Smooth muscle cell of the pulmonary artery (primary cell): ENCODE measurements at places on chromosomes 6 and 20. TPM values are rescaled to one million over a fixed set of nuclear protein-coding genes. Genes with fewer than 3 reads are reported as not detected.

The LAMA4 gene
- 518 and 576 TPM in 2 replicates for total RNA-seq

The SIM1 gene
- total RNA-seq = under 0.01 TPM in 1 of 2 replicates, not detected in the other

The PCMTD2 gene
- total RNA-seq = 28.8 and 46.7 TPM in 2 replicates

The LATS1 gene
- total RNA-seq = 12.7 and 14.1 TPM in 2 replicates

The PPIL6 gene
- total RNA-seq = 3.3 and 5.0 TPM in 2 replicates

The JPH2 gene
- total RNA-seq = 2.2 and 5.6 TPM in 2 replicates

The COX4I2 gene
- total RNA-seq = 0.13 TPM in 1 of 2 replicates, not detected in the other

The GRIK2 gene
- 0.89 and 2.6 TPM in 2 replicates for total RNA-seq

The CCN6 gene
- total RNA-seq = 0.10 TPM in 1 of 2 replicates, not detected in the other

The BPIFB1 gene
- 0.07 TPM in 1 of 2 replicates, not detected in the other for total RNA-seq

The ZNF133 gene
- total RNA-seq = 21.7 and 23.0 TPM in 2 replicates

The KIAA0408 gene
- 0.50 and 0.78 TPM in 2 replicates for total RNA-seq

The GPR63 gene
- 0.20 and 0.52 TPM in 2 replicates for total RNA-seq

The FAM217A gene
- total RNA-seq = not detected in 2 replicates

The SPATA25 gene
- 0.65 and 2.0 TPM in 2 replicates for total RNA-seq

The SLA2 gene
- 0.03 TPM in 1 of 2 replicates, not detected in the other for total RNA-seq

The HLA-B gene
- total RNA-seq = 299 and 693 TPM in 2 replicates

The CBLN4 gene
- total RNA-seq = not detected in 2 replicates

The FNDC11 gene
- 0.46 and 0.50 TPM in 2 replicates for total RNA-seq

The SLC4A11 gene
- 0.20 and 1.2 TPM in 2 replicates for total RNA-seq

The SLC17A2 gene
- total RNA-seq = 0.07 TPM in 1 of 2 replicates, not detected in the other

The DCDC2 gene
- 0.03 TPM in 1 of 2 replicates, not detected in the other for total RNA-seq

The CAGE1 gene
- total RNA-seq = 0.07 TPM in 2 replicates

The HEY2 gene
- total RNA-seq = 0.63 and 0.78 TPM in 2 replicates

The RIMS4 gene
- total RNA-seq = 0.39 and 1.3 TPM in 2 replicates

The MUC21 gene
- total RNA-seq = not detected in 2 replicates

The PNPLA1 gene
- total RNA-seq = 0.03 and 0.07 TPM in 2 replicates

The SNX5 gene
- total RNA-seq = 59.6 and 67.6 TPM in 2 replicates

The SCRT2 gene
- total RNA-seq = not detected in 2 replicates

The CASS4 gene
- 0.23 and 0.26 TPM in 2 replicates for total RNA-seq

The LAMA5 gene
- 243 and 256 TPM in 2 replicates for total RNA-seq

The SCUBE3 gene
- total RNA-seq = 11.8 and 153 TPM in 2 replicates

The SIGLEC1 gene
- total RNA-seq = not detected in 2 replicates

The PRPF6 gene
- 55.1 and 63.7 TPM in 2 replicates for total RNA-seq

The COQ3 gene
- 2.5 and 3.3 TPM in 2 replicates for total RNA-seq

The CYP21A2 gene
- total RNA-seq = 0.20 and 0.26 TPM in 2 replicates

The ATP6V1G2 gene
- 1.5 and 4.3 TPM in 2 replicates for total RNA-seq

The NRN1 gene
- 0.39 and 16.3 TPM in 2 replicates for total RNA-seq

The STK38 gene
- total RNA-seq = 23.7 and 25.7 TPM in 2 replicates

The IGF2R gene
- 354 and 378 TPM in 2 replicates for total RNA-seq

The MROH8 gene
- total RNA-seq = 0.59 and 1.5 TPM in 2 replicates

The IL17A gene
- not detected in 2 replicates for total RNA-seq

The QKI gene
- total RNA-seq = 120 and 154 TPM in 2 replicates

The NPBWR2 gene
- not detected in 2 replicates for total RNA-seq

The TRIM40 gene
- not detected in 2 replicates for total RNA-seq

The RBM12 gene
- 39.8 and 40.2 TPM in 2 replicates for total RNA-seq

The CLPSL2 gene
- total RNA-seq = not detected in 2 replicates

The PHACTR3 gene
- total RNA-seq = not detected in 2 replicates

The PDYN gene
- total RNA-seq = not detected in 2 replicates

The FLRT3 gene
- total RNA-seq = 0.52 and 0.76 TPM in 2 replicates

The BPI gene
- 0.13 and 0.30 TPM in 2 replicates for total RNA-seq

The USP49 gene
- 2.8 and 3.5 TPM in 2 replicates for total RNA-seq

The MAP7 gene
- 0.76 and 1.3 TPM in 2 replicates for total RNA-seq

The GGTLC1 gene
- not detected in 2 replicates for total RNA-seq

The UBE2V1 gene
- 43.2 and 46.7 TPM in 2 replicates for total RNA-seq
